ENCODE measurements at places on chromosomes 1 and 21.

DNA sequence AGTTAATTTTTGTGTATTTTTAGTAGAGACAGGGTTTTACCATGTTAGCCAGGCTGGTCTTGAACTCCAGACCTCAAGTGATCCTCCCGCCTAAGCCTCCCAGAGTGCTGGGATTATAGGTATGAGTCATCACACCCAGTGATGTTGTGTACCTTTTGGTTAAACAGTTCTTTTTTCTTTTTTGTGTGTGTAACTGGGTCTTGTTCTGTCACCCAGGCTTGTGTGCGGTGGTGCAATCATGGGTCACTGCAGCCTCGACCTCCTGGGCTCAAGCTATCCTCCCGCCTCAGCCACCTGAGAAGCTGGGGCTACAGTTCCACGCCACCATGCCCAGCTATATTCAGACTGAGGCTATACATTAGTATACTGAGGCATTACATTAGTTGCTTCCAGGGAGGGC, 37.8 kb downstream of the GABPB2 start:
- DNase-seq, result no peak

DNA sequence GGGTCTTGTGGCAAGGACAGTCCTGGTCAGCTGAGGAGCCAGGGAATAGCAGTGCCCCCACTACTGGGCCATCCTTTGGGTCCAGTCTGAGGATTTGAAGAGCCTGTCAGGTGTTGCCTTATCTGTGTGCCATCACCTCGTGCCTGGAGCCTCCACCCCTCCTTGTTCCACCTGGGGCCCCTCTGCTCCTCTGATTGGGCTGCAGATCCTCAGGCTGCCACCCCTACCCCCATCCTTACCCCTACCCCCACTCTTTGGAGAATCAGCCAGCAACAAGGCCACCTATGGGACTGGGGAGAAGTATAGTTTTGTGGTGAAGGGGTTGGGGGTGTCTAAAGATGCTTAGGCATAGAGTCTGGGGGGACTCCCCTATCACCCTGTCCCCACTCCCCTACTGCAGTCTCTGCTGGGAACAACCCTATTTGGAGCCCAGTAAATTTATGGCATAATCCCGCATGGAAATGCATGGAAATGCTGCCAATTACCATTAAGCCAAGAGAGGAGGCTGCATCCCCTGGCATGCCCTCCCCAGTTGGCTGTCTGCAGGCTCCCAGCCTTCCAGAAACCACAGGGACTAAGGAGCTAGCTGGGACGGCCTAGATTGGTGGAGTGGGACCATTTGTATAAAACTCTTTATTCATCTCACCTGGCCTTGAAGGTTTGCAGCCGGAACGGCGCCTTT, 142.7 kb upstream of the CSF3R start:
- DNase-seq, result no peak

- DNase-seq, result no peak
Observed at GRCh38 chr1:165856606-165857005, 29.2 kb downstream of the UCK2 start.

DNA sequence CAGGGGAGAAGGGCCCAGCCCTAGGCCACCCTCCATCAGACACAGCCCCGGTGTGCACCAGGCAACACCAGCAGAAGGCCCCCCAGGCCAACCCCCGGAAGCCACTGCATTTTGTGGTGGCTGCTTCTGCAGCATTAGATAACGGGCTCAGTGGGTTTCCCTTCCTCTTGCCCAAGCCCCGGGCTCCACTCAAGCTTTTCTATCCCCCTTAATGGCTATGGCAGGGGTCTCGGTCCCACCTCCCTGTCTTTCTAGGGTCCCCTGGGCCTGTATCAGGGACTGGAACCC, 18.9 kb downstream of the C1orf174 start:
- DNase-seq, result no peak

DNA sequence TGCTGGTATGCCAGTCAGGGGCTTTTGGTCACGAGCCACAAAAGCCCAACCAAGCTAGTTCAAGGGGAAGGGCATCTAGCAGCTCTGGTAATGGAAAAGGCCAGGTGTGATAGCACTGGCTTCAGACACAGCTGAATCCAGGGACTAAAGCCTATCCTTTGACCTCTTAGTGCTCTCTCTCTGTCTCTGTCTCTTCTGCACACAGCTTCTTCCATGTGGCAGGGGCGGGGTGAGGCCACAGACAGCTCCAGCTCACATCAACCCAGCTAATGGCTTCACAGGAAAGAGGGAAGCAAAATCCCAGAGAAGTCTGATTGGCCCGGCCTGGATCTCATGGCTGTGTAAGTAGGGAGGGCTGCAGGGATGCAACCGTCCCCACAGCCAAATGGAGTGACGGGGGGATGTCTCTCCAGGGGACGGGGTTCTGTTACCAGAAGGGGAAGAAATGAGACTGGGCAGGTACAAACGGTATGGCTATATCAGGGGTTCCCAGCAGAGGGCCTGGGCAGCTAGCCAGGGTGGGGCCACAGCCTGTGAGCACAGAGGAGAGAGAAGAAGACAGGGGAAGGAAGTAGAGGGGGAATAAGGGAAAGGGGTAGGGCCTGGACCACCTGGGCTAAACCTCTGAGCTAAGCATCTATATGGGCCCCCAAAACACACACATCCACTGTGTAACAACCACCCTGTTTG, 42.4 kb downstream of the FBXO2 start:
- DNase-seq, result no peak

DNA sequence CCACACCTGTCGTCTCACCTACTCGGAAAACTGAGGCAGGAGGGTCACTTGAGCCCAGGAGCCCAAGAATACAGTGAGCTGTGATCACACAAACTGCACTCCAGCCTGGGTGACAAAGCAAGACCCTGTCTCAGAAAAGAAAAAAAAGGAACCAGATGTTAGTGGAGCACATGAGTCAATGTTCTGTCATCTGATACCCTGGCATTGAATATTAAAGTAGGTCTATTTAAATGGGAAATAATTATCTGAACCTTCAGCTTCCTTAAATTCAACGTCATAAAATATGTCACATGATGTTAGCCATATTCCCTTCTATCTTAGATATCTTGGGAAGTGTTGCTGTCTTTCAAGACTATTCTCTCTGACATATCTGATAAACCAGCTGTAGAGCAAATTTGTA, 47.3 kb downstream of the NCAM2 start:
- DNase-seq, result no peak

GRCh38 chr1:67427465-67427864, 2.7 kb downstream of the SERBP1 start:
- DNase-seq, result no peak

DNA sequence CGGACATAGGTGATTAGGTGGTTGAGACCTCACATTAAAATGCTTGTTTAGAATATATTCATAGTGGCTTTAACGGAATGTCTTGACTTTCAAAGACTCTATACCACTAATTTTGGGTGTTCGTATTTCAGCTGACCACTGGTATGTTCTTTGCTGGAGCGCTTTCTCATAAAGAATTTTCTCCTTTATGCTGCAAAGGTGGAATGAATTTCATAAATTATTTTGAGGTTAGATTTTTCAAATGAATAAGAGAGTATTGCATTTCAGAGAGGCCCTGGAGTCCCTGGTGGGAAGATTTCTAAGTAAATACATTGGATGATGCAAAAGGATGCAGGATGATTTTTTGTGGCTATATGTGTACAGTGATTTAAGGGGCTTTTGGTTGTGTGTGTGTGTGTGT, 55.8 kb downstream of the HUNK start:
- no peak for DNase-seq

GRCh38 chr1:236916131-236916800, 88.0 kb downstream of the MT1HL1 start:
- DNase-seq, result no peak

- DNase-seq, result no peak
Observed at GRCh38 chr1:182299728-182300616, 91.6 kb downstream of the GLUL start.

DNA sequence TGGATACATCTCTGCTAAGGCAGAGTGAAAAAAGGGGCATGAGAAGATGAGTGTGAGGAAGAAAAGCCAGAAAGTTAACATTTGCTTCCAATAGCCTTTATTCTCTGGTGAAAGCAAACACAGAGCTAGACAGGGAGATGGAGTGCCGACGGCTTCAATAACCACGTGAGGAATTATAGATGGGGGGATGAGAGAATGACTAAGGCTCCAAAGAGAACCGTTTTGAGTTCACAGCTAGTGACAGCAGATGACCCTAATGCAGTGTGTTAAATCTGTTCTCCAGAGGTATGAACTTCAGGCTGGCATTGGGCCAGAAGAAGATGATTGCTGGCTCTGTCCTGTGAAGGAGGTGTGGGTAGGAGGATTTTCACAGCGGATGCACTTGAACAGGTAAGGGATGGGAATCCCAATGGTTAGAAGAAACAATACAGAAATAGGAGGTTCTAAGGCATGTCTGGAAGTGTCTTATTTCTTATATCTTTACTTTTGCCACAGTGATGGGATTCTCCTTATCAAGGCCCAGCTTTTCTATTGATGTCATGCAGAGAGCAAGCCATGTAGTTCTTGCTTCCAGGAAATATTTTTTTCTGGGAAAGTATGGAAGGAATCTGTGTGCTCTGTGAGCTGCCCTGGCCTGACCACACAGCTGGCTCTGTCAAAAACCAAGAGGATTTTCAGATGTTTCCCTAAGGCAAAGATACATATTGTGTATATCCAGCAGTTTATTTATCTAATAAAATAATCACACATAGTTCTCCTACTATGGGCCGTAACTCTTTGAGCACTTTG, 573.8 kb downstream of the LTN1 start:
- no peak for DNase-seq

DNA sequence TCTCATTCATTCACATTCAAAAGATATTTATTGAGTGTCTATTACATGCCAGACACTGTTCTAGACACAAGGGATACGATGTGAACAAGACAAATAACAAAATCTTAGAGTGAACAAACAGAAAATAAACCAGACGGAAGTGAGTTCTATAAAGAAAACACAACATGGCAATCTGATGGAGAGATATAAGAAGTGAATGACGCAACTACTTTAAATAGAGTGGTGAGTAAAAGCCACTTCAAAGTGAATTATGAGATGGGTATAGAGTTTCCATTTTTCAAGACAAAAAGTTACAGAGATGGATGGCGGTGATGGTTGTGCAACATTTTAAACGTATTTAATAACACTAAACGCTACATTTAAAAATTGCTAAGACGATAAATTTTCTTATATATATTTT, 75.4 kb downstream of the CEP170 start:
- DNase-seq, result no peak

GRCh38 chr1:68624233-68624632, 127.4 kb upstream of the DEPDC1 start:
- DNase-seq, result no peak

GRCh38 chr1:225998560-225999226, 450 bp downstream of the SDE2 start:
- no peak for DNase-seq

DNA sequence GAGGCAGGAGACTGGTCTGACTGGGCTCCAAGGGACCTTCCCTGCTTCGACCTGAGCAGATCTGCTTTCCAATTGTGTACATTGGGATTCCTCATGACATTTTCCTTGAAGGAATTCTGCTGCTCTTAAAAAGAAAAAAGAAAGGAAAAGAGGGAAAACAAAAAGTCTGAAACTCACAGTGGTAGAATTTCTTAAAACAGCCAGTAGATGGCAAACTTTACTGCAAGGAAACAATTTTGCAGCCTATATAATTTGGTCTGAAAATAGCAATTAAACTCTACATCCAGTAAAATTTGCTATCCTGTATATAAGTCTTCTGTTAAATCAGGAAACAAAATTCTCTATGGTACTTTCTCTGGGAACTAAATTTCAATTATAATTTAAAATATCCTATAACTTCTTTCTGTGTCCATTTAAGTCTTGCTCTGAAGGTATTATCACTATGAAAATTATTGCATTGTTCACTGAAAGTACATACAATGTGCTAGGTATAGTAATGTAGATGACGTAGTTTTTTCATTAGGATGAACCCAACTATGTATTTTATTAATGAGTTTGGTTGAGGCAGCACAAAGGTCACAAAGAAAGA, 59.8 kb downstream of the CRB1 start:
- no peak for DNase-seq

- DNase-seq, result no peak
Observed at GRCh38 chr1:226408285-226409184, 642 bp upstream of the PARP1 start.

GRCh38 chr1:95326023-95326422, 92.0 kb downstream of the RWDD3 start:
- DNase-seq, result no peak

GRCh38 chr1:15674386-15675159, 9.5 kb upstream of the PLEKHM2 start:
- no peak for DNase-seq

GRCh38 chr1:102015728-102016127, 19.0 kb upstream of the OLFM3 start:
- DNase-seq, result no peak

GRCh38 chr1:9079988-9080704, 10.7 kb upstream of the SLC2A5 start:
- no peak for DNase-seq

DNA sequence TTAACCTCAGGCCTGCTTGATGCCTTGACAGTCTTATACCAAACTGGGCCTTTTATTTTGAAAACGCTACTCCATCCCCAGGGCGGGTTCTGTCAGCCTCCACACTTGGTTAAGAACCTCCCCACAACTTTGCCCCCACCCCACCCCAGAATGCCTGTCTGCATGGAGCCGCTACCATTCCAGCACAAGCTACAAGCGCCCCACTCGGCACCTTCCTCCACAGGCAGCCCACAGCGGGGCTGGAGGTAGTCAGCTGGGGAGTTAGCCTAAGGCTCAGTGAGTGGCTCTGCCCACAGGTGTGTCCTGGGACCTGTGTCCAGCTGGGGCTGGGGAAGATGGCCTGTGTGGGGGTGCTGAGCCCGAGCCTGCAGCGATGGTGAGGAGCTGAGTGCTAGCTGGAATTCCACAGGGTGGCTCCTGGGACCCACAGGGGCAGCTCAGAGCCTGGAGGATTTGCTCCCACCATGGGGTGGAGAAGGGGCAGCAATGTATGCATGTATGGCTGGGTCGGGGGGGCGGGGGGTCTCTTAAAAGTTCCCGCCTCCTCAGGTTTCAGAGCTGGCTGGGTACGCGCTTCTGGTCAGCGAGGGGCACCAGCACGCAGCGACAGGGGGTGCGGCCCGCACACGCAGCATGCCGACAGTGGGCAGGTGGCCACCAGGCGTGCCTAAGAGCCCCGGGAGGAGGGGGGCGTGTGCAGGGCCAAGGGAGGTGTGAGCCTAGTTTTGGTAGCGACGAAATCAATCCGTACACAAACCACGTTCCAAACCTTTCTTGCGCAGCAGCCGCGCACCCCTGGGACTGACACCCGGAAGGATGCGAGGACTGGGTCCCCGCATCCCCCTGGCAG, 917 bp downstream of the ETNK2 start:
- DNase-seq, result no peak

GRCh38 chr1:154969860-154970452, 591 bp downstream of the SHC1 start:
- no peak for DNase-seq
